ENCODE measurements at places on chromosomes 1 and 21.

GRCh38 chr1:30732277-30732996 lies 9.1 kb upstream of the MATN1 start:
- DNase-seq = no peak

- DNase-seq = peak; percentile 18
Observed at GRCh38 chr1:179121159-179121938, 39.5 kb downstream of the TOR3A start.

GRCh38 chr1:222114536-222115156 lies 372.8 kb upstream of the DUSP10 start:
- DNase-seq = no peak

GRCh38 chr1:53708687-53709086 lies 30.3 kb downstream of the GLIS1 start:
- DNase-seq = no peak

DNA sequence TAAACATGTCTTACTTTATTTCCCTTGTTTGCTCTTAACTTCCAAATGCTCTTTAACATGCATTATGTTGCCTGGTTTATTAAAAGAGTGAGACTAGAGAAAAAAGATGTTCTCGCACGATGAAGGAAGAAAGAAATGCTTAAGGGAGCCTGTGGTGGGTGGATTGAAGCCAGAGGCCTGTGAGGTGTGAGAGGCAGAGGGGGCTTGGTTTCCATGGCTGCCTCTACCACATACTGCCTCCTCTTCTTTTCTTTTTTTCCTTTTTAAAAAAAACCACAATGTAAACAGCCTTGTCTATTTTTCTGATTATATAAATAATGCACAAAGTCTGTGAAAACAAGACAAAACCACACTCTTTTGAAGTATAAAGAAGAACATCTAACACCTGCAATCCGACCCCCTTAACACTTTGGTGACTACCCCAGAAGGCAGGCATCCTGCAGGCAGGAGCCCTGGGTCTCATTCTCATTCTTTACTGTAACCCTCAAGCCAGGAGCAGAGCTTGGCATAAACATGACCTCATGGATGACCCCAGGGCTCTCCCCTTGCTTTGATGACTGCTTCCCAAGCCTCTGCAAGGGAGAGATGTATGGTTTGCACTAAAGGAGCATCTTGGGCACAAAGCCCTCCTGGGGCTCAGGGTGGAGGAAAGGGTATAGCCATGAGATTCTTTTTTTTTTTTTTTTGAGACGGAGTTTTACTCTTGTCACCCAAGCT lies 10.1 kb upstream of the PARP1 start:
- no peak for DNase-seq

DNA sequence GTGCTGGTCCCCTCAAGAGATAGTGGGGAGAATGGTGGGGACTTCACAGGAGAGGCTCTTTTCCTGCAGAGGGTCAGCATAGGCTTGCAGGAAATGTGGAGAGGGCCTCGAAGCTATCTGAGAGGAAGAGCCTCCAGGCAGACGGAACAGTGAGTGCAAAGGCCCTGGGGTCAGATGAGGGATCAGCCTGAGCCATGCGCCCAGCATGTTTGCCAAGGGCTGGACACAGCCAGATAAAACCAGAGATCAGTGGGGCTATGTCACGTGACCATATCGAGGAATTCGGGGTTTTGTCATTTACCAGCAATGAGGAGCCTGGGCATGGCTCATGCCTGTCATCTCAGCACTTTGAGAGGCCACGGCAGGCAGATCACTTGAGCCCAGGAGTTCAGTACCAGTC lies 6.5 kb upstream of the UTS2 start:
- no peak for DNase-seq

GRCh38 chr1:7043719-7044535 lies 258.7 kb downstream of the CAMTA1 start:
- DNase-seq = no peak

- DNase-seq = no peak
Observed at GRCh38 chr1:234437423-234438171, 41.4 kb downstream of the TARBP1 start.

- no peak for DNase-seq
Observed at GRCh38 chr1:110463725-110464124, 12.8 kb downstream of the PROK1 start.

GRCh38 chr1:236425031-236425663 lies 31.1 kb downstream of the EDARADD start:
- DNase-seq = no peak

DNA sequence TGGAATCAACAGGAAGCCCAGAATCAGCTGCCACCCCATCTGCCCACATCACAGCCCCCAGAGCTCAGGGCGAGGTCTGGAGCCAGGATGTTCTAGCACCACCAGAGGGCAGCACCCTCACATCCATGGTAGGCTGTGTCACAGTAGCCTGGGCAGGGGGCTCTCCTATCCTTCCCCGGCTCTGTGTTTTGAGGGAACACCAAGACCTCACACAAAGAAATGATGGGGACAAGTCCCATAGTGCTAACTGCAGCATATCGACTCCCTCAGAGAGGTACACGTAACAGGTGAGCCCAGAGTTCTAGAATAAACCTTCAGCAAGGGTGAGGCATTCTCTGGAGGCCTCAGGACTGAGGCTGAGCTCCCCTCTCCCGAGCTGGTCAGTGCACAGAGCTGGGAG lies 2.3 kb upstream of the KCNC4 start:
- peak; percentile 68 for DNase-seq

- DNase-seq = no peak
Observed at GRCh38 chr1:115879977-115880376, 39.1 kb upstream of the NHLH2 start.

DNA sequence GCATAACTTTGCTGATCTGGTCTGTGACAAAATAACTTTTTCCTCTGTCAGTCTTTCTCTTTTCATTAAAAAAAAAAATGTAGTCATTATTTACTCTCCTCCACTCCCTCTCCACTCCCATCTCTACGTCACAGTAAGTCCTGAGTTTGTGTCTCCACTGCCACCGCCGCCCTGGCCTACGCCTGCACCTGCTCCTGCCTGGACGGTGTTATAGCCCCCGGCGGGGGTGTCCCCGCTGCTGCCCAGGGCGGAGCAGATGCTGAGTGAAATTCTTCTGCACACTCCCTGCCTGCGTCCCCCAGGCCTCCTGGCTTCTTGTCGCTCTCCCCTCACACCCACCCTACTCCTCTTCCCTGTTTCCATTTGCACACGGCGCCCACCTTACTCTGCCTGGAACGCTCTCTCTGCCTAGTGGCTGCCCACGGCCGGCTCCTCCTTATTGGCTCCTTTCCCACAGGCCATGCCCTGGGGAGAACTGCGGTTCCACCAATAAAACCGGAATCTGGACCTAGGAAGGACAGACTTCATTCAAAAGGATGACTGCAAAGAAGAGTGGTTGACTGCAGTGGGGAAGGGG lies 55.2 kb upstream of the C1orf174 start:
- no peak for DNase-seq
